ENCODE measurements at places on chromosomes 7 and 10.
A peak's percentile ranks its signal among the peaks of the same experiment; 100 is the strongest.

- no peaks in the 10 kb centered on the region for H3K27me3 ChIP-seq
- DNase-seq = peak; percentile 76
- no peak overlapping the region for H3K27ac ChIP-seq
- no peaks in the 10 kb centered on the region for H3K36me3 ChIP-seq
- H3K4me1 ChIP-seq = peaks cover 6% of the 10 kb centered on the region
These were observed 19.7 kb upstream of the VPS37D start for GRCh38 chr7:73647725-73648592.

GRCh38 chr7:98828368-98828767 lies 41.4 kb downstream of the TMEM130 start:
- no peak overlapping the region for H3K27ac ChIP-seq
- peaks cover 11% of the 10 kb centered on the region for H3K4me1 ChIP-seq
- H3K4me3 ChIP-seq = no peak overlapping the region
- no peaks in the 10 kb centered on the region for H3K36me3 ChIP-seq
- H3K27me3 ChIP-seq = no peaks in the 10 kb centered on the region
- no peak for DNase-seq

DNA sequence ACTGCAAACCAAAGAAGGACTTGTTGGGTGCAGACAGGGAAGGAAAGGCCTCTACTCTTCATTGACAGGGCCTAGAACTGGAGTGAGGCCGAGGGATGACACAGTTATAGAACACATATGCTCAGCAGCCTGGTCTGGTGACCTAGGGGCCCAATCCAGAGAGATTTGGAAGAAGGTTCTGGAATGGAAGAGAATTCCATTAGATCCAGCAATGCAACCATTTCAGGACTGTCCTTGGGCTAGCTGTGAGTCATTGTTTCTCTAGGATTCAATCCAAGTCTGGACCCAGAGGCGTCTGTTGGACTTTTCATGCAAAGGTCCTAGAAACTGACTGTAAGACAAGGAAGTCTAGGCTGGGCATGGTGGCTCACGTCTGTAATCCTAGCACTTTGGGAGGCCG lies 59.2 kb downstream of the WIPF3 start:
- no peaks in the 10 kb centered on the region for H3K4me1 ChIP-seq
- H3K27ac ChIP-seq = no peak overlapping the region

DNA sequence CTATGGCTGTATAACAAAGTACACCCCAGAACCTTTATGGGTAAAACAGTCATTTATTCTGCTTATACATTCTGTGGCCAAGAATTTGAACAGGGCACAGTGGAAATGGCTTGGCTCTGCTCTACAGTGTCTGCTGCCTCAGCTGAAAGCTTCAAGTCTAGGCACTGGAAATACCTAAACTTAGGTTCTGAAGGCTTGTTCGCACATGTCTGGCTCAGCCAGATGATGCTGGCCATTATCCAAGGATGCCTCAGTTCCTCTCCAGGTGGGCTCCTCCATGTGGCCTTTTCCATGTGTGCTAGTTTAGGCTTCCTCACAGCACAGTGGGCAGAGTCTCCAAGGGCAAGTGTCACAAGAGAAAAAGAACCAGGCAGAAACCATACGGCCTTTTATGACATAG lies 76.8 kb downstream of the RALA start:
- H3K4me3 ChIP-seq = no peak overlapping the region
- DNase-seq = no peak
- no peaks in the 10 kb centered on the region for H3K27me3 ChIP-seq
- H3K36me3 ChIP-seq = no peaks in the 10 kb centered on the region

DNA sequence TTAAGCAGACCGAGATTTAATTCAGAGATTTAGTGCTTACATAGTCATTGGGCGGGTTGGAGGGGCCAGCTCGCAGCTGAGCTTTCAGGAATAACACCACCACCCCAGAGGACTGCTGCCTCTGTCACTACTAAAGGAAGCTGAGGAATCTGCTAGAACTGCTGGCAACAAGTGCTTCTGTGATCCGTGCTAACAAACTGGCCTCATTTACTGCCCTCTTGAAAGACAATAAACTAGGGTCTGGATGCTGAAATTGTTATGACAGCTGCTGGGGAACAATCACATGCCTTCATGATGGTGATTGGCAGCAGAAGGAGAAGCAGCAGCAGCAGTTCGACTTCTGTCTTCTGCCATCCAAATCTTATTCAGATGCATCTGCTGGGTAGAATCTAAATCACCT lies 285.5 kb upstream of the TAC1 start:
- H3K4me1 ChIP-seq = no peaks in the 10 kb centered on the region
- no peak overlapping the region for H3K4me3 ChIP-seq
- H3K36me3 ChIP-seq = no peaks in the 10 kb centered on the region
- no peak for DNase-seq
- H3K27ac ChIP-seq = no peak overlapping the region

DNA sequence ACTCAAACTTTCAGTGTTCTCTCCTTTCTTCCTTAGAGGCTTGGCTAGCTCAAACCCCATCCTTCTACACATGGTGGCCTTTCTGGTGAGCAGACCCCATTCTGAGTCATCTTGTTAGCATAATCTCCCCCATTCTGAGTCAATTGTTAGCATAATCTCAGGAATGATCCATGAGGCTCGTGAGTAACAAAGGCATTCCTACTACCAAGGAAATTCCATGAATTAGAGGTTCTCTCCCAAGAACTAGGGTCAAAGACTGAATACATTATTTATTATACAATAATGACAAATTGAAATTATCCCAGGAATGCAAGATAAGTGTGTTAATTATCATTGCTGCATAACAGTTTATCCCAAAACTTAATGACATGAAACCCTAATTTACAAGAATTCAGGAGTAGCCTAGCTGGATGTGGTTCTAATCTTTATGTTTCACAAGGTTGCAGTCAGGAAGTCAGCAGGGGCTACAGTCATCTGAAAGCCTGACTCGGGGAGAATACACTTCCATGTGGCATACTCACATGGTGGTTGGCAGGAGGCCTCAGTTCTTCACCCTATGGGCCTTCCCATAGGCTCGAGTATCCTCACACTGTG lies 100.2 kb downstream of the MMRN2 start:
- no peaks in the 10 kb centered on the region for H3K36me3 ChIP-seq
- peak overlapping the region; percentile 70 for H3K27ac ChIP-seq
- no peak for DNase-seq
- no peaks in the 10 kb centered on the region for H3K27me3 ChIP-seq
- H3K4me3 ChIP-seq = peak overlapping the region; percentile 2
- H3K4me1 ChIP-seq = peaks cover 25% of the 10 kb centered on the region

DNA sequence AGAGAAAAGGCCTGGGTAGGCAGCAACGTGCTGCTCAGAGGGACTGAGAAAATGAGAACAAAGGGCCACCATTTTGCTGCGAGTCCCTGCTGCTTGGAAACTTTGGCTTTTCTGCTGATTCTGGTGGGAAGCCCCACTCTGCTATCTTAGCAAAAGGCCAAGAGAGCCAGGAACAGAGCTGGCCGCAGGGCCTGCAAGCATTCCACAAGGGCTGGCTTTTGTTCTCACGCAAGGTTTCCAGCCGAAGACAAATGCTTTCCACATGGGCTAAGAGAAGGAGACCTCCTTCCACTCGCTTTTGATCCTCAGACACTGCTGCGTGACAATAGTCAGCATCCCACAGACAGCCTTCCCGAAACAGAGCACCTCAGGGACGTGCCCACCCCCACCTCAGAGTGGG lies 163.1 kb downstream of the ARHGAP12 start:
- H3K4me1 ChIP-seq = peaks cover 3% of the 10 kb centered on the region
- H3K36me3 ChIP-seq = no peaks in the 10 kb centered on the region
- H3K4me3 ChIP-seq = no peak overlapping the region
- no peak overlapping the region for H3K27ac ChIP-seq
- no peak for DNase-seq
- no peaks in the 10 kb centered on the region for H3K27me3 ChIP-seq

GRCh38 chr7:109915670-109916069 lies 1175.3 kb upstream of the LRRN3 start:
- no peak overlapping the region for H3K4me3 ChIP-seq
- H3K4me1 ChIP-seq = no peaks in the 10 kb centered on the region
- no peak for DNase-seq
- no peaks in the 10 kb centered on the region for H3K27me3 ChIP-seq
- no peaks in the 10 kb centered on the region for H3K36me3 ChIP-seq

DNA sequence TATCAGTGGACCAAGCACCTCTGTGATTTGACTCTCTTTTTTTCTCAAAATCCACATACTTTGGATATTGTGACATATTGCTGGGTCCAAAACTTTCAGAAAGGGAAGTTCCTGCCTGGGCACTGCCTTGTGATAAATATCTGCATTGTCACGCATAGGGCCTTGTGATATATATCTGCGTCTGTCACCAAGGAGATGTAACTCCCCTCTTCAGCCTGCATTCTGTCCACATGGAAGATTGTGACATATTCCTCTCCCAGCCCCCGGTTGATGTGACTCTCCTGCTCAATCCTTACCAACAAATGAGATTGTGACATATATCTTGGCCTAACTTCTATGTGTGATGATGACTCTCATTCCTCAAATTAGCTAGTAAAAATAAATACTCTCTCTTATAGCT lies 25.4 kb upstream of the ZNF107 start:
- DNase-seq = no peak
- H3K36me3 ChIP-seq = no peaks in the 10 kb centered on the region
- H3K27me3 ChIP-seq = no peaks in the 10 kb centered on the region
- no peak overlapping the region for H3K27ac ChIP-seq

DNA sequence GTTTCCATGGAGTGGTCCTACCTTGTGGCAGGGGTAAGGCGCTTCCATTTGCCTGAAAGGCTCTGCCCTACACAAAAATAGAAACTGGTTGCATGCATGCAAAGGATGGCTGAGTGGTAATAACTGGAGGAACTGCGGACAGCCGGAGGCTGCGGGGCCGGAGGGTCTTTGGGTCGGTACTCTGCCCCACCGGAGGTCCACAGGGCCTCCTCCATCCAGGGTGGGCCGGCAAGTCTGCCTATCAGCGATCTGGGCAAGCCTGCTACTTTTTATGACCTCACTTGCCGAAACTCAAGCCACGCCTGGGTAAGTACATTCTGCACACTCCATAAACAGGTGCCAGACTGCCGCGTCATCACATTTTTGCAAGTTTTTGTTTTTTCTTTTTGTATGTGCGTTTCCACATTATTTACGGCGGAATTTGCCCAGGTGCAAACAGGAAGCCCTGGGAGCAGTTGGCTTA lies 30.0 kb downstream of the TACC2 start:
- no peak for DNase-seq
- no peaks in the 10 kb centered on the region for H3K27me3 ChIP-seq
- no peak overlapping the region for H3K4me3 ChIP-seq
- H3K4me1 ChIP-seq = no peaks in the 10 kb centered on the region
- no peaks in the 10 kb centered on the region for H3K36me3 ChIP-seq

DNA sequence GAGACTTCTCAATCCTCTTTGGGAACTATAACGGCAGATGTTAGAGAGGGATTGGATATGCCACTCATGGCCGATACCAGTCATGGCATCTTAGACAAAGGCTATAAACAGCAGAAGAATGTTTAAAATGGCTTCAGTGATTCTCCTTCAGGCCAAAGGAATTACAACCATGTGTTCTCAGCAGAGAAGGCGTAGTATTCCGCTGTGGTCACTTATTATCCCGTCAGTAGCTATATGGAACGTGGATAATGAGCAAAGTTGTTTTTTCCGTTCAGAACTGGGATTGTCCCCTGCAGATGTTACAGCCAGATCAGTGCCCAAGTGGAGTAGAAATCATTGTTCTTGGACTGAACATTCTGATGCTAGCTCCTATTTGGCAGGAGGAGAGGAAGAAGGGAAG lies 43.1 kb downstream of the TEX36 start:
- no peaks in the 10 kb centered on the region for H3K27me3 ChIP-seq
- H3K4me1 ChIP-seq = peaks cover 3% of the 10 kb centered on the region
- no peak overlapping the region for H3K27ac ChIP-seq
- H3K36me3 ChIP-seq = no peaks in the 10 kb centered on the region
- no peak for DNase-seq

DNA sequence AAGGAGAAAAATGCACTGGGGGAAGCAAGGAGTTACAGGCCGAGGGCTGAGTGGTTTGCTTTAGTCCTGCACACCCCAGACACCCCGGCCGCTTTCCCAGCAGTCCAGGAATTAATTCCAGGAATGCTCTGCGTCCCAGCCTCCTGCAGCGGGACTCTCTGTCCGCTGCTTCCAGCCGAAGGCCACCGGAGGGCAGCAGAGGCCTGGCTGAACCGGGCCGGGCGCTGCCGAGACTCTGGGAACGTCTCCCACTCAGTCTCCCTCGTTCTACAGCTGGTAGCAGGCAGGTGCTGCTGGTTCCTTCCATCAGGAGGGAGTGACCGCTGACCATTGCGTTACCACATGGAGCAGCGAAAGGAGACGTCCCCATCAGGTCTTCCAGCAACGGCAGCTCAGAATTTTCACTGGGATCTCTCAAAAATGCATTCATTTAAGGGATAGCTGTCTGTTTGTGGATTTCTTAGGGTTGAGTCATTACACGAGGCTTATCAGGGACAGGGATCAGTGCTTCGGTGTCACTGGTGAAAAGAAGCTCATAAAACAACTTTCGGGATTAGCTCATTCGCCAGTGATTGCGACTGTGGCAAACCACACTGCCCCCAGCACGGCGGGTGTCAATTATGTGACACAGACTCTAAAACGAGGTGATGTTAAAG lies 24.9 kb upstream of the PITRM1 start:
- H3K27me3 ChIP-seq = peaks cover 3% of the 10 kb centered on the region
- no peaks in the 10 kb centered on the region for H3K36me3 ChIP-seq
- DNase-seq = peak; percentile 60
- no peak overlapping the region for H3K4me3 ChIP-seq

DNA sequence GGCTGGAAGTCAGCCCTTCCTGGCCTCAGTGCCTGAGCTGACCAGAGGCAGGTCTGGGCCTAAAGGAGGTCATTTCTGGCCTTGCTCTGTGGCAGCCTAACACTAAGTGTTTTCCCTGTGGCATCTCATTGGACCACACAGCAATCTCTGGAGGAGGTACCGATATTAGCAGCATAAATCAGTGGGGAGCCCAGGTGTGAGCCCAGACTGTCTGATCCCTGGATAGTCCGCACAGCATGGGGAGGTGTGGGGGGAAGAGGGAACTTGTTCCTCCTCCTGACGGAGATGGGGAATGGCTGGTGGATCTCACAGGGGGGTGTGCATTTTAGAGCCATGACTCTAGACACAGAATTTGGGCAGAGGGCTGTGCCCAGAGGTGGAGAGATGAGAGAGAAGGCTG lies 11.0 kb upstream of the PPIF start:
- no peak for DNase-seq
- H3K27me3 ChIP-seq = no peaks in the 10 kb centered on the region
- H3K4me1 ChIP-seq = peaks cover 11% of the 10 kb centered on the region
- H3K27ac ChIP-seq = no peak overlapping the region
- H3K36me3 ChIP-seq = no peaks in the 10 kb centered on the region

- H3K4me1 ChIP-seq = peaks cover 6% of the 10 kb centered on the region
- no peaks in the 10 kb centered on the region for H3K36me3 ChIP-seq
- H3K27ac ChIP-seq = no peak overlapping the region
- DNase-seq = no peak
These were observed 5.7 kb upstream of the VIM start for GRCh38 chr10:17222329-17222728.

DNA sequence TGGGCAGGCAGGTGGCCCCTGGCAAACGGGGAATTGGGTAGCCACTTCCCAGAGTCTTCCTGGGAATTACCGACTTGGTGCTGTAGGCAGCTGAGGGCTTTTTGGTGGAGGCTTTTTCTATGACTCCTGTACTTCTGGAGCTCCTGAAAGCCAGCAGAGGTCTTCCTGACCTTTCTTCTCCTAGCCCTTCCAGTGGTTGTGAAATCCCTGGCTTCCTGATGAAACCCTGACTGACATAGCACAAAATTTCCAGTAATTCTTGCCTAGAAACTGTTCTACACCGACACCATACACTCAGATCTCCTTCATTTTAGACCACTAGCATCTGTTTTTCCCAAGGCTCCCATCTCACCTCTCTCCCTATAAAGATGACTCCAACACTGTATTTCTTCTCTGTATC lies 120.2 kb downstream of the STRA8 start:
- H3K4me1 ChIP-seq = no peaks in the 10 kb centered on the region
- H3K36me3 ChIP-seq = no peaks in the 10 kb centered on the region
- H3K27ac ChIP-seq = no peak overlapping the region
- no peaks in the 10 kb centered on the region for H3K27me3 ChIP-seq
